ENCODE measurements at places on chromosomes 5 and 9.

DNA sequence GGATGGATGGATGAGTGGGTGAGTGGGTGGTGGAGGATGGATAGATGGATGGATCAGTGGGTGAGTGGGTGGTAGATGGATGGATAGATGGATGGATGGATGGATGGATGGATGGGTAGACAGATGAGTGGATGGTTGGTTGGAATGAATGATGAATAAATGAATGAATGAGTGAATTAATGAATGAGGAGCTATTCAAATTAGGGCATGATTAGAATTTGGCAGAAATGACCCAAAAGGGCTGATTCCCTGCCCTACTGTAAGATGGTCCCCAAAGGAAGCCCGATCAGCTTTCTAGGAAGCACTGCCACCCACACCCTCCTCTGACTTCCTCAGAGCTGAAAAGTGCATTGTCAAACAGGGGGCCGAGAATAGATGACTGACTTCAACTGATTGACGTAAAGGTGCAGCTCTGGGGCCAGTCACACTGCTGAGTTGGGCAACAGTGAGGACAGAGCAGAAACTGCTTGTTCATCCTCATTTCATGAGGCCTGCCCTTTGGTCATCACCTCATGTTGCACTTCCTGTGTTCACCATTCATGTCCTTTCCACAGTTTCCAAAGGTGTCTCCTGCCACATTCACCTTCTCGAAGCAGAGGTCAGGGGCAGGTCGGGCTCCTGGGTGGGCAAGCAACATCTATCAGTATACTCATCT lies 34.3 kb downstream of the NIPAL4 start:
- no peak for DNase-seq

- no peak for DNase-seq
Observed at GRCh38 chr9:15612962-15613361, 60.1 kb downstream of the CCDC171 start.

- DNase-seq, result peak; percentile 37
Observed at GRCh38 chr9:12464910-12465512, 228.2 kb upstream of the TYRP1 start.

DNA sequence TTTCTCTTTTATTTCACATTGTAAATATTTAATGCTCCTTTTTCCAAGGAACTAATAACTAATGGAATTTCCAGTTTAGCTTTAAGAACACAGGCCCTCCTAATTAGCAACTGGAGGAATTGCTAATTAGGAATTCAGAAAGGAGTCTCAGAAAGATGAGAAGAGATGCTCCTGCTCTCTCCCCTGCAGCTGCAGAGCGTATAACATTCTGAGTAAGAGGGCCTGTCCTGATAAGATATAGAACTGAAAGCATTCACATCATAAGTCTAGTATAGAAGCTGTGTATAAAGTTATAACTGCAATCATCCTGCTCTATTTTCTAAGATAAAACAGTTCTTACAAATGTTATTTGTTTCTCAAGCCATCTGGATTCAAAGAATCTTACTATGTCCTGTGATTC lies 83.2 kb downstream of the DTWD2 start:
- DNase-seq, result no peak

- no peak for DNase-seq
Observed at GRCh38 chr9:34663303-34663605, 797 bp upstream of the CCL27 start.

GRCh38 chr5:101271416-101271815 lies 368.3 kb upstream of the ST8SIA4 start:
- no peak for DNase-seq

GRCh38 chr5:59831326-59832010 lies 62.1 kb downstream of the PDE4D start:
- DNase-seq, result no peak

- DNase-seq, result no peak
Observed at GRCh38 chr9:7011395-7012067, 253.8 kb downstream of the KDM4C start.

GRCh38 chr9:120481248-120481647 lies 98.7 kb downstream of the CDK5RAP2 start:
- DNase-seq, result no peak

GRCh38 chr5:179212870-179213269 lies 132.4 kb downstream of the ADAMTS2 start:
- DNase-seq, result no peak

DNA sequence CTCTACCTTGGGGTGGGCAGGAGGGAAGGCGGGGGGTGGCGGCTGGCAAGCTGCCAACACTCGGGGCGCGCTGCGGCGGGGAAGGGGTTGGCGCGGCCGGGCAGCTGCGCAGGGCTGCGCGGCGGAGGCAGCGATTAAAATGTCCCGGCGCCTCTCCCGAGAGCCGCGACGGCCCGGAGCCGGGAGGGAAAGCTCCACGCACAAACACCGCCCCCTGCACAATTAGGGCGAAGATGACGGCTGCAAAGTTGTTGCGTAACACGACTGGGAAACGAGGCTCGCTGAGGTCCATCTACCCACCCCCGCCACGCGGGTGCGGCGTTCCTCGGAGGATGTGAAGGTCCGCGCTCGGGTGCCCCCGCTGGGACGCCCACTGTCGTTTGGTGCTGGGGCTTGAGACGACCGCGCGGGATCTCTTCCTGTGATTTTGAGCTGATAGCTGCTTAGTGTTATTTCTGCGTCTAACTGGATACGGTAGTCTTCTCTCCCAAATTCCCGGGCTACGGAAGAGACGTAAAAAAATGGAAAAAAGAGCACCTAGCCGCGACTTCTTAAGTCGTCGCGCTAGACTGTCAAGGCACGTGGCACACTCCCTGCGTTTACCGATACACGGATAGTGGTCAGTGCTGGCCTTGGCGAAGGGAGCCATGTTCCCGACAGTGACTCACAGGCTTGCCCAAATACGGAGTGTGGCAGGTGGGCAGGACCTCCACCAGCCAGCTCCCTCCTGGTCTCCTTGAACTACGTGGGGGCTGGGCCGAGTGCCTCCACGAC lies 958 bp upstream of the NFIL3 start:
- peak; percentile 79 for DNase-seq

GRCh38 chr9:112725961-112726360 lies 8.0 kb upstream of the INIP start:
- DNase-seq, result no peak

- peak; percentile 89 for DNase-seq
Observed at GRCh38 chr5:77167695-77168121, 42.8 kb upstream of the PDE8B start.

GRCh38 chr9:111436571-111436970 lies 47.6 kb downstream of the ECPAS start:
- DNase-seq, result no peak

GRCh38 chr9:129731477-129732085 lies 21.3 kb downstream of the PTGES start:
- no peak for DNase-seq

GRCh38 chr5:91183743-91184142 lies 199.4 kb downstream of the ARRDC3 start:
- DNase-seq, result no peak

All from astrocyte of the spinal cord (primary cell).